Cerebellar nuclear complex (tissue), 1 donor: ENCODE measurements at places on chromosomes 1 and 21.

GRCh38 chr1:110135246-110135645, 15.0 kb upstream of the SLC6A17 start:
- no peak for DNase-seq

DNA sequence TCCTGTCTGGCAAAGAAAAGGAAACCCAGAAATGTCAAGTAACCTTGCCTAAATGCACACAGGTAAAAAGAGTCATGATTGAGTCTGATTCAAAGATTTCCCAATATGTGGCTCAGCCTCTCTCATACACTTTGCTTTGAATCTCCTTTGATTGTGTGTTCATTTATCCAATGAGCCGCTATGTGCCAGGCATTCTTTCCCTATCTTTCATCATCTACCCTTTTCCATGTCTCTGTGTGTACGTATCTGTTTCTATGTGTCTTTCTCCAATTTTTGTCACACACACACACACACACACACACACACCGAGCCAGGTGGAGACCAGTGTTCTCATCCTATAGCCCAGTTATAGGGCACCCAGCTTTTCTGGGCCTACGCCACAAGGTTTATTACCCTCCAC, 35.7 kb upstream of the BCL9 start:
- DNase-seq, result no peak

DNA sequence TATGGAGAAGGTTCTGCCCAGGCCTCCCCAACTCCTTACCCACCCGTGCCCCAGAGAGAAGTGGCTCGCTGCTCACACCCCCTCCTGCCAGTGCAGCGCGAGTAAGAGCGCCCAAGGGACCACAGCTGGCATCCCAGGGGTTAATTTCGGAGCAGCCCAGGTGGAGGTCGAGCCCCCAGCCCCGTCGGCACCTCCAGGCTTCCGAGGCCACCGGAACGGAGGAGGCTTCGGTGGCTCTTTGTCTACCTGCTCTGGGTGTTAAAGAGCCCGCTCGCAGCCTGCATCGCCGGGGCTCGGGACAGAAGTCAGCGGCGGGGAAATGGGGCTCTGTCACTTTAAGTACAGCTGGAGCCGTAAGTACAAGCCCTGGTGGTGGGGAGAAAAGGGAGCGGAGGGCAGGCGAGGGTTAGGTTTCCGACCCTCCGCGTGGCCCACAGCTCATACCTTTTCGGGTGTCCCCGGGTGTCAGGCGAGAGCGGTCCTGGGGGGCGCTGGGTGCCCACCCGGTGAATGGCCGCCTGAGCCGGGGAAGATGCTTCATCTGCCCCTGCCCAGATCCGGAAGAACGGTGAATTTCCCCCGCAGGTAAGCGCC, 89.4 kb upstream of the IPO9 start:
- no peak for DNase-seq

DNA sequence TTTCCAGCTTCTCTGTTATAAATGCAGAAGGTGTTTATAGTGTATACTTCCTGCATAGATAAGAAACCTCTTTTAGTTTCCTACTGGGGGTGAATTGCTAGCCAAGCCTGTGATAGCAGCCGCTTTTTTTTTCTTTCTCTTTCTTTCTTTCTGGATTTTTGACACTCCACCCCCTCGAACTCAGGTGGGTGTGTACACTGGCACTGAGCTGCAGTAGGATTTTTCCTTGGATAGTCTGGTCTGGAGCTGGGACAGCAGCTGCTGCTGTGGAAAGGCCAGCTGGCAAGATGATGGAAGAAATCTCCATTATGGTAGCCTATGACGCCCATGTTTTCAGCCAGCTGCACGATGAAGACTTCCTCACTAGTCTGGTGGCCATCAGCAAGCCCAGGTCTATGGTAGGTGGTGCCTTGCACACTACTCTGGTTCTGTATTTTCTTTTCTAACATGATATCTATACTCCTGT, 122.5 kb upstream of the CACYBP start:
- no peak for DNase-seq

GRCh38 chr1:153531638-153532037, 4.2 kb downstream of the S100A6 start:
- DNase-seq, result no peak

GRCh38 chr1:59413327-59413720, 116.4 kb downstream of the FGGY start:
- no peak for DNase-seq

DNA sequence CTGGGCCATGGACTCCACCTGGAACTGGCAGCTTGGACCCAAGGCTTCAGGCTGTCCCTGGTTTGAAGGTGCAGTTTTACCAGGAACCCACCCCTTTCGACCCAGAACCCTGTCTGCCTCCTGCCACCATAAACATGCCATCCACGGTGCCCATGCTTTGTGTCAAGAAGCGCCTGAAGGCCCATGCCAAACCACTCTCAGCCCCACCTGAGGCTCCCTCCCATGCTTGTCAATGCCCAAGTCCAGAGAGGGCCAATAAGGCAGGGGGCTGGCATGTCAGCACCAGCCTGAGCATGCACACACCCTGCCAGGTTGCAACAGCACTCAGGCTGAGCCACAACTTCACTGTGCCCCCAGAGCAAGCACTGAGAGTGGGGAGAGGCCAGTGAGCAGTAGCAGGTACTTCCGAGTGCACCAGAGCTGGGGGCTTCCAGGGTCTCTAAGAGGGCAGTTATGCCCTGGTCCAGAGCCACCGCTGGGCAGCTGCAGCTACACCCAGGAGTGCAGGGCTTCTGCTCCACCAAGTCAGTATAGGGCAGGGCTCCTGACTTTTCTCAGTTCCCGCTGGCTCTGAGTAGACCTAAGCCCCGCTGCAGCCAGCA, 1256.0 kb downstream of the AMY1C start:
- DNase-seq, result no peak
